Fibroblast of skin of abdomen (primary cell): ENCODE measurements at places on chromosomes 5 and 9.

GRCh38 chr5:150458802-150459557 lies 9.4 kb upstream of the RPS14 start:
- peak; percentile 67 for DNase-seq

DNA sequence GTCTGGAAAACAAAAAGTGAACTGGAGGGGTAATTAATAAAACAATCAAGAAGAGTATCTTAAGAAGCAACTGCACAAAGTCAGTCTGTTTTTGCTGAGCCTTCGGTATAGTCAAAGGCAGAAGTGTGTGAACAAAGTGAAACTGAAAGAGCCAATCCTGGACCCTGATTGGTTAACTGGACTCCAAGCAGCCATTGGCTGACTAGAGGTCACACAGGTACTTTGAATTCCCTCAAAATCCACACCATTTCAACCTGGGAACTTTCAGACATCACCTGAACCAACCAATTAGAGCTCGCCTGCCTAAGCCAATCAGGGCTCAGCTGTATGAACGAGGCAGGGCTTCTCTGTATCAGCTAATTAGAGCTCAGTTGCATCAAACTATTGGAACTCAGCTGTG lies 286.7 kb downstream of the TLE4 start:
- peak; percentile 1 for DNase-seq

DNA sequence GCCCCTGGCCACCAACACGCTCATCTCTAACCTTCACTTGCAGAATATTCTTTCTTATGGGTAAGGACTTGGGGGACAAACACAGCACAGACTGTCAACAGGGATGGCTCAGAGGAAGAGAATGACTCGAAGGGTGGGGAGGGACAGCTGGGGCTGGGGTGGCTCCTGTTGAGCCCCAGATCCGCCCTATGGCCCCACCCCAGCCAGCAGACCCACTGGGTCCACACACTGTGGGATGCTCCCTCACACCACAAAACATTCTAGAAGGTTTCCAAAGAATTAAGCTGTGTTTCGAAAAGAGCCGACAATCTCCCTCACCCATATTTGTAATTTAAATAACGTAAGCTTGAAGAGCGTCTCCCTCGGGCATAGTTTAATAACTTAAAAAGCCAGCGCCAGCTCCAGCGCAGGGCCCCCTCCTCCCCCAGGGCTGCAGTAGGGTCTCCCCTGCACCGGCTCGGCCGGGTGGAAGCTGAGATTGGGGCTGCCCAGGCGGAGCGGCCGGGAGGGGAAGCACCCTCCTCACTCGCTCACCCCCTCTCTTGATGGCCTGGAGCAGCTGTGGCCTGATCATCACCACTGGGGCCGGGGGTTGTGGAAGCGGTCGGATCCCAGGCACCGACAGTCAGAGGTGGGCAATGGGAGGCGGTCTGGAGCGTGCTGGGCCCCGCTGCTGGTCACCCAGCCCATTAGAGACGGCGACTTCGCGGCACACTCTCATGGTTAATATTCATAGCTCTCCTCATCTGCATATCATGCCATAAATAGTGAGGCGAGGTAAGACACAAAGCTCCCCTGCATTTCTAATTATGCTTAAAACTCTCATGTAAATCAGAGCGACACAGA lies 37.6 kb downstream of the NACC2 start:
- DNase-seq: no peak

DNA sequence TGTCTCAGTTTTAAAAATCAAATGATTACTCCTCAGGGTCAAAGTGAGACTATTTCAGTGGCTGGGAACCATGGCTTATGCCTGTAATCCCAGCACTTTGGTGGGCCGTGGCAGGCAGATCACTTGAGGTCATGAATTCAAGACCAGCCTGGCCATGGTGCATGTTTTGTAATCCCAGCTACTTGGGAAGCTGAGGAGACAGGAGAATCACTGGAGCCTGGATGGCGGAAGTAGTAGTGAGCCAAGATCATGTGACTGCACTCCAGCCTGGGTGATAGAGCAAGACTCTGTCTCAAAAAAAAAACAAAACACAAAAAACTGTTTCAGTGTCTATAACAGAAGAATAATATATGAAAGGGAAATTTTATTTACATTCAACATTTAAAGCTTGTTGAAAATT lies 182.9 kb downstream of the ARHGEF28 start:
- DNase-seq: no peak

- no peak for DNase-seq
Measured at GRCh38 chr9:27142299-27142930, 33.4 kb downstream of the TEK start.

DNA sequence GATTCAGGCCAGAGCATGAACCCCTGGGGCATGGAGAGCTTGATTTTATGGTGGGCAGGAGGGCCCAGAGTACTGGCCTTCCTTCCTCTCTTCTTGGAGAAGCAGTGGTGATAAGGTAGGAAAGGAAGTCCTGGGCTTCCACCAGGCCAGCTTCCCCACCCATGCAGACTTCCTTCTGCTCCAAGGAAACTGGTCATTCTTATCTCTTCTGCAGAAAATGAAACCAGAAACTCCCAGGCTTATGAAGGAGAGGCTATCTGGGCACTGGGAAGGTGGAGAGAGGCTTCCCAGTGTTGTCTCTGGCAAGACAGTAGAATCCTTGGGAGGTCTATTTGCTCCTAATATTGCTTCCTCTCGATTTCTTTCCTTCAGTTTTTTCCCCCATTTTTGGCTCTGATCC lies 110.5 kb upstream of the EQTN start:
- no peak for DNase-seq

DNA sequence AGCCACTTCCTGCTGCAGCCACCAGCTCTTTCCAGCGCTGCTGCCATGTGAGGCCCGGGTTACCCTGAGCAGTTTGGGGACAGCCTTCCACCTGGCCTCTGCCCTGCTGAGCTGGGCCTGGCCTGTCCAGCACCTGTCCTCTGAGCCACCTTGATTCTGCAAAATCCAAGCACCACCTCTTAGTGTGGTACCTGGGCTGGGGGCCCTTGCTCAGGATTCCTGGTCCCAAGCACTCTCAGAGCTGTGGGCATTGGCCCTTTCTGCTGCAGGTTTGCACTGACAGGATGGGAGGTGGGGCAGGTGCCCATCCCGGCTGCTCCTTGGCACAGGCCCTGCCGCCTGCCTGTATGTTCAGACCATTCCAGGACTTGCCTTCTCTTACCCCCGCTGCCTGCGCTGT lies 309.2 kb upstream of the IRX4 start:
- no peak for DNase-seq

GRCh38 chr9:134032456-134033222 lies 7.4 kb downstream of the BRD3OS start:
- DNase-seq: no peak

DNA sequence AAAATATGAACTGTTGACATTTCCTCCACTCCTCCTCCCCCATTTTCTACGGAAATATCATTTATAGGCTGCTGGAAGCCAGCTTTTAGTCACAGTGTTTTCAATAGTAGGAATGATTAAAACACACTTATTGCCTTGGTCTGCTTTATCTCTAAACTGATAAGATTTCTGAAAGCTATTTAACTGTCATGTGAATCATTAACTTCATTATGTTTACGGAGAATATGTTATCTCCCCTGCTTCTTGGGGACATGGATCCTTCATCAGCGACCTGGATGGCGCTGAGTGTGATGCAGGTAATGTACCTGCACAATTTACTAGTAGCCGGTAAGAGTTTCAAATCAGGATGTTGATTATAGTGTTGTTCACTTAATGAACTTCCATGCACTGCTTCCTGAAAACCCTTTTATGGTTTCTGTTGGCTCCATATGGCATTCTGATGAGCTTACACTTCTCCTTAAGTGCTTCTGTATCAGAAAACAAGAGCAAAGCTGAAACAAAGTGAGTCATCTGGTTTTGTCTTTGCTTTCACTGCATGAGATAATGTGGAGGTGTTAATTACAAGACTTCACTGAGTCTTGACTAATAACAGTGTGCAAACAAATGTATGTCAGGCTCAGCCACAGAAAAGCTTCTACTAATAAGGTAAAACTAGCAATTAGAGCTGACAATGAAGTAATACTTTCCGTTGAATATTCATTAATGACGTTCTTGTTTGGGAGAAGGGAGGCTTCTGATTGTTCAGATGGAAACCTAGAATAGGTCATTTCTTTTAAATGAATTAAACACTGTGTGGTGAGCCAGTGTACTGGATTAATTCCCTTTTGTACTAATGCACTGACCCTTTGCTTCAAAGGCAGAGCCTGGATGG lies 162.4 kb upstream of the ZNF608 start:
- DNase-seq: peak; percentile 48
